Panc1 (cell line): ENCODE measurements at places on chromosomes 6 and 20.

DNA sequence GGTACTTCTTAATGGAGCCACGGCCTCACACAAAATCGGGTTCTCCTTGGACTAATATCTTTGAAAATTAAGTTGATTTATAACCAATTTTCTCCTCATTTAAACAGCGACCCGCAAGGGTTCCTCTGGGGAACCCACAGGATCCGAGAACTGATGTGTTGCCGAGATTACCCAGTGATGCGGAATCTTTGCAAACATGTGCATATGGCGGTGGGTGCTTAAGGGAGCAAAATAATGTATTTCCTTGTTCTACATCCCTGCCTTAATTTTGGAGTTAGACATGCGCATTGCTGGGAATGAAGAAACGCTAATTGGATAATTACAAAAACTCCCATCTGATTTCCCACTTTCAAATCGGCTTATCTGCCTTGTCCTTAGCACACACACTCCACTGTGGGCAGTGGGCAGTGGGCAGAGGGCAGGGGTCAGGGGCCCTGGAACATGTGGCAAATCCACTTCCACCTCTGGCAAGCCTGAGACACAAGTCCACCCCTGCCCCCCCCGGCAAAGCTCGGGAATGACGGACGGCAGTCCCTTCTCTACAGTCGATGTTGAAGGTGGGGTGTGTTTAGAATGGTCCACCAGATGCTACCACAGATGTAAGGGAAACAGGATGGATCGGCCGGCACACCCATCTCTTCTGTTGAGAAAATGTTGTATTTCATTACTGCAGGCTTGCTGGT is 137.4 kb upstream of the CDH4 start:
- no peak for DNase-seq

GRCh38 chr6:89023591-89024441 is 56.7 kb upstream of the PNRC1 start:
- no peak for DNase-seq

GRCh38 chr20:5691918-5692618 is 58.1 kb upstream of the SHLD1 start:
- no peak for DNase-seq

- no peak for DNase-seq
Observed at GRCh38 chr20:48965189-48965910, 43.8 kb downstream of the ARFGEF2 start.

DNA sequence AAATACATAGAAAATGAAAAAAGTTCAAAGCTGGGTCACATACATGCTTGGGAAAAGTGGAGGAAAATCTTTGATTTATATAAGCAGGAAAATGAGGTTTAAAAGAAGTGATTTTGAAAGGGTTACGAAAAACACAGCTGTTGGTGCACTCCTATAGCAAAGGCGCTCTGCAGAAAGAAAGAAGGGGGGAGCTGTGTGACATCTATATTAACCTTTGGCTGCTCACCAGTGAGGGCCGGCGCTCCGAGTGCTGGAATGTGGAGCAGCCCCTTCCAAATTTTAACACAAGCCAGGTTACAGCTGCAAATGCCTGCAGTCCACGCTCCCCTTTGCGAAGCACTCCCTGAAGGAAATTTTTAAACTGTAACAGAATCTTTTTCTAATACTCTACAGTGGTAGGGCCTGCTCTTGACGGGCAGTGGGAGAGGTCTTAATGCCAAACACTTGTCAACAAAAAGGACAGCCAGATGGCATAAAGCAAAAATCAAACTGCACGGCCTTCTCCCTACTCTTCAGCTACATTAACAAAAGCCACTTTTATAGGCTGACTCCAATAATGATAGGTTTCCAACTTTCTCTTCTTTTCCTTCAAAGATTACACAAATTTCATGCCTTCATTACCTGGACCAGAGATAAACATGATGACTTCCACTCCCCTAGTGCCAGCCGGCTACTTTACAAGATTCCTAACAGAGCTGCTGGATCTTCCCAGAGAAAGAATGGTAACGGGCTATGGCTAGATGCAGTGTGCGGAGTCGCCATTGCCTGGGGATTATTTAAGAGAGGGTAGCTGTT is 4.8 kb downstream of the BMP7 start:
- no peak for DNase-seq

GRCh38 chr6:14804001-14804784 is 441.7 kb upstream of the JARID2 start:
- DNase-seq = no peak

- DNase-seq = no peak
Observed at GRCh38 chr6:107805504-107805903, 18.6 kb downstream of the SCML4 start.

- no peak for DNase-seq
Observed at GRCh38 chr6:53281518-53282215, 67.1 kb downstream of the ELOVL5 start.

DNA sequence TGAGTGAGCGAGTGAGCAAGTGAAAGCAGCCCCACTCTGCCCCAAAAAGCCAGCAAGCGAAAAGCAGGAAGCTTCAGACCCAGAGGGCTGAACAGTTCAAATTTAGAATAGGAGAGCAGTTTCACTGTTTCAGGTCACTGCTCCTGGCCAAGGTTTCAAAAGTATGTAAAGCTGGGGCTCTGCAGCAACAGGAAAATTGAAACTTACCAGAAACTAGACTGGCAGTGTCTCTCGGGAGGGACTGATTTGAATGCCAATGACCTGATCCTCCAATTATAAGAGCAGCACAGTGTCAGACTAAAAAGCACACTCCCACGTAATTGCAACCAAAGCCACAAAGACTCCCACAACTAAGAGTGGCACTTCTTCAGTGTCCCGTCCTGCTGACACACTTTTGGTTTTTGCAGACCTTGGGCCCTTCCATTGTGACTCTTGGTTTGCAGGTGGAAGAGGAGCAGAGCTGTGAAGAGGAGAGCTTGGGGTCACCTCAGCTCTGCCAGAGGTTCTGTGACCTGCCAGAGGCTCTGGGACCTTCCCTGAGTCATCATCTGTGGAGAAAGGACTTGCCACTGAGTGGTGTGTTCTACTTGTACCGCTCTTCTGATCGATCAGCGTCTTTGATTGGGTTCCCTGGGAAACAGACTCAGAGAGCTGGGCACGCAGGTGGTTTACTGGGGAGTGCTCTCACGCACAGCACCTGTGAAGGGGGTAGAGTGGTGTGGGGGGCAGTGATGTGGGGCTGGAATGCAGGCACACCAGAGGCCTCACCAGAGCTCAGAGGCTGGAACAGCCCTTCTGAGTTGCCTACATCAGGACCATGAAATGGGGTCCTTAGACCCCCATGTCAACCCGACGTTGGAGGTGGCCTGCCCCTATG is 52.7 kb upstream of the PTGIS start:
- DNase-seq = no peak

- DNase-seq = no peak
Observed at GRCh38 chr6:125739364-125739763, 10.1 kb upstream of the HEY2 start.

- no peak for DNase-seq
Observed at GRCh38 chr6:129801909-129802308, 59.2 kb downstream of the TMEM244 start.
